ENCODE measurements at places on chromosomes 7 and 10. TPM values are rescaled to one million over a fixed set of nuclear protein-coding genes. Genes with fewer than 3 reads are reported as not detected.

DNA sequence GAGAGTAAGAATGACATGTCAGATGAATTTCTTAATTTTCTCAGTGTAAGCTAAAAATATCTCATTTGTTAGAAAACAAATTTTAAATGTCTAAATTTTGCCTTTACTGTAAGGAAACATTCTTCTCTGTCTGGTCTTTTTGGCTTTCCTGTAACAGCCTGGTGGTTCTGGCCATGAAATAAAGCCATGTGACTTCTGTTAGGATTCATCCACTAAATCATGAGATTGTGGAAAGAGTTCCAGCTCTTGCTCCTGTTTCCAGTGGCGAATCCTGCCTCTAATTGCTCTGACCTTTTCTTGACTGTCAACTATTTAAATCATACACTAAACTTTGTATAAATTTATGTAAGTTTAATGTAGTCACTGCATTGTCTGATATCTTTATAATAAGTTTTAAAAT, 398.5 kb upstream of the AKR1E2 start:
- DNase-seq: no peak

Gene COL26A1
- 109 TPM for total RNA-seq

GRCh38 chr7:83410989-83411591, 237.8 kb downstream of the SEMA3E start:
- no peak for DNase-seq

GRCh38 chr10:86077871-86078638, 288.5 kb downstream of the GRID1 start:
- peak; percentile 30 for DNase-seq

DNA sequence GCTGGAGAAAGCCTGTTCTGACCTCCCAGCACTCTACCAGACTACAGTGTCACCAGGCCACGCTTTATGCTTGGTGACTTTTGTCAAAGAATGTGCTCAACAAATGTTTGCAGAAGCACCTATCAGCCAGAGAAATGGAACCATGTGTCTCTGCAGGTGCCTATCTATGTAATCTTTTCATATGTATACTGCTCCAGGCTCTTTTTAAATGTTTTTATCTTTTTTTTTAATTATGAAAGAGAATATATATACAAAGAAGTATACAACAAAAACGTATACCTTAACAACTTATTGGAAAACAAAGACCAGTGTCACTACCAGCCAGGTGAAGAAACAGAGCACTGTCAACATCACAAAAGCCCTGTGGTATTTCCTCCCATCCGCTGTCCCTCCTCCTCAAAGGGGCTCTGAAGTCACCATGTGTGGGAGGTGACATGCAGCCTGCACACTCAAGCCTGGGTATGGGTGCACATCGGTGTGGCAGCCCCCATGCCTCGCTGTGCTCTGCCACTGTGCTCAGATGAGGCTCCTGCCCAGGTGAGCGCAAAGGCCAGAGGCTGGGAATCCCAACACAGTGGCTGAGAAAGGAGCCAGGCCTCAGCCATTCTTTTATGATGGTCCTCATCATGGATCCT, 120.6 kb downstream of the CLEC2L start:
- DNase-seq: no peak

DNA sequence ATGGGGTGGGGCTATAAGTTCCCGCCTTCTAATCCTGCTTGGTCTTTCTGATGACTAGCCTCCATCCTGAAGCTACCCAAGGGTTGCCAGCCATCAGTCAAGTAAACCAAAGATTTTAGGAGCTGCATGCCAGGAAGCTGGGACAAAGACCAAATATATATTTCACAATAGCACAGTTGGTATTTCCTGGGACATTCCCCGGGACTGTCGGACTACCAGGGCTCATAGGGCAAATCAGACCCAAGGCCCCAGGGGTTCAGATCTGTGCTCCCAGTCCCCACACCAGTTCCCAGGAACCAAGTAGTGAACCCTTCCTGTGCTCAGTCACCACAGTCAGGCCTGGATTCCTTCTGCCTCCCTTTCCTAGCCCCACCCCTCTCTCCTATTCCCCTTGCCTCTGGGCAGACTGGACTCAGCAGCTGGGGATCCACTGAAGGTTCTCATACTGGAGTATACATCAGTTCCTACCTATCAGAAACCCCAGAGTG, 5.7 kb upstream of the CXCL12 start:
- DNase-seq: no peak

DNA sequence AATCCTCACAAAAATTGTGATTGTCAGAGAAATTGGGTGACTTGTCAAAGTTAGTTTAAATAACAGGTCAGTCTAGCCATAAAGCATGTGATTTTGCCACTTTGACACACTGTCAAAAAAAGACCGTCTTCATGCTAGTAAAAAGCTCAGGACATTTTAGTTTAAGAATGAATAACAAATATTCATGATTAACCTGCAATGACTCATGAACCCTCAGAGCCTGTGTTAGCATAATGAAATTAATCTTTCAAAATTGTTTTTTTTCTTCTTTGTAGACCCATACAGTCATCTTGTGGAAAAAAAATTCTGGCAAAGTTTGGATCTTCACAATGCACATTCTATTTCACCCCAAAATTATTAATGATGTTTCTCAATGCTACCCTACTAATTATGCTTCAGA, 255.2 kb upstream of the POT1 start:
- DNase-seq: no peak

Gene DDX50
- total RNA-seq: 48.9 TPM

DNA sequence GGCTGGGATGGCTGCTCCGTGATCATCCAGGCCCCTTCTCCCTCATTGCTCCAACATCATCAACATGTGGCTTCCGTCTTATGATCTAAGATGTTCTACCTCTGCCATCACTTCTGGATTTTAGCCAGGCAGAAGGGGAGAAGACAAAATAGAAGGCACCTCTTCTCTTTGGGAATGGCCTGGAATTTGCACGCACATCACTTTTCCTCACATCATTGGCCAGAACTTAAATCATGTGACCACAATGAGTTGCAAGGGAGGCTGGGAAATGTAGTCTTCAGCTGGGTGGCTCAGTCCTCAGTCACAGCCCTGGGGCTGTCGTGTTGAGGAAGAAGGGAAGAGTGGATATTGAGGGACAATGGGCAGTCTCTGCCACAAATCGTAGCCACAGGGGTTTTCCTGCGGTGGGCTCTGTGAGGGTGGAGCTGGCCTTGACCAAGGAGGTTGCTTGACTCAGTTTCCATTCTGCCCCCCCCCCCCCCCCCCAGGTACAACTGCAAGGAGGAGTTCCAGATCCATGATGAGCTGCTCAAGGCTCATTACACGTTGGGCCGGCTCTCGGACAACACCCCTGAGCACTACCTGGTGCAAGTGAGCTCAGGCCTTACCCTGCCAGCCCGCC, 50.3 kb downstream of the PALD1 start:
- DNase-seq: no peak

GRCh38 chr10:47152861-47153349, 147.1 kb upstream of the GDF10 start:
- DNase-seq: no peak

- no peak for DNase-seq
These were observed 514.6 kb upstream of the FOXK1 start for GRCh38 chr7:4167385-4167910.

- no peak for DNase-seq
These were observed 6.7 kb upstream of the BTBD16 start for GRCh38 chr10:122264436-122264835.

DNA sequence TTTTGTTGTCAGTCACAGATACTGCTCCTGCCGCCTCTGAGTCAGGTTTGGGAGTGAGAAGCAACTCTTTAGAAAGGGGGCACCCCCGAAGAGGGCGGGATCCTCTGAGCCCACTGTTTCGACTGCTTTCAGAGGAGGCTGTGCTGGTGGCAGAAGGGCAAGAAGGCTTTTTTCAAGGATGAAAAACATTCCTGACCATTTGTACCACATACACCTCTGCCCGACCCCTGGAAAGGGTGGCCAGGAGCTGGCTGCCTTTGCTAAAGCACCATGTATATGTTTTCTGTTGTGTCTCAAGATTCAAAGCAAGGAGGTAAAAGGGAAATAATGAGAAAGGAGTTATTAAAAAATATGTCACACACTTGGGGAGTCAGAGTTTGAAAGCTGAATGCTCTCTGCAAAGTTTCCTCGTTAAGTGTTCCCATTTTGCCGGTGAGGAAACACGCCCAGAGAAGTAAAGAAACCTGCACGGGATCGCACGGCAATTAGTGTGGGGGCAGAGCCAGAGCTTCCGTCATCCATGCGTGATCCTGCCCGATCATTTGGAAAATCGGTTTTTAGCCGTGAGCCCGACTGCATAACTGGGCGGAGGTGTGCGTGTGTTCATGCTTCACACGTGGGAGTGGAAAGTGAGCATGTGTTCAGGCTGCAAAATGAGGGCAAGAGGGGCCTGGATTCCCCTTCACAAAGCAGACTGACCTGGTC, 163.2 kb downstream of the ADAM12 start:
- no peak for DNase-seq

DNA sequence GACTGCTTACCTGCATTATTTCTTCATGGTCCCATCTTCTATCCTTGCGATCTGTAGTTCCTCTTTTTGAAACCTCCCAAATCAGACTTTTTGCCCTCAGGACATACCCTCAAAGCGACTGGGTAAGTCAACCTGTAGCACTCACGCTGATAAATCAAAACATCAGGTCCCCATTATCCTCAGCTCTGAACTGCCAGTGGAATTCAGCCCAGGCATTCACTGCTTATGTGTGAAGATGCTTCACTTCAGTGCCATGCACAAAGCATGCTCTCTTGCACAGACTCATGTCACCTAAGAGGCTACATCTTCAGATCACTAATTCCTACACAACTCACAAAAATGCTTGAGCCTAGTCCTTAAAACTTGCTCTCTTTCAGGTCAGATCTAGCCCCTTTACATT, 283.6 kb upstream of the KLF6 start:
- DNase-seq: no peak

DNA sequence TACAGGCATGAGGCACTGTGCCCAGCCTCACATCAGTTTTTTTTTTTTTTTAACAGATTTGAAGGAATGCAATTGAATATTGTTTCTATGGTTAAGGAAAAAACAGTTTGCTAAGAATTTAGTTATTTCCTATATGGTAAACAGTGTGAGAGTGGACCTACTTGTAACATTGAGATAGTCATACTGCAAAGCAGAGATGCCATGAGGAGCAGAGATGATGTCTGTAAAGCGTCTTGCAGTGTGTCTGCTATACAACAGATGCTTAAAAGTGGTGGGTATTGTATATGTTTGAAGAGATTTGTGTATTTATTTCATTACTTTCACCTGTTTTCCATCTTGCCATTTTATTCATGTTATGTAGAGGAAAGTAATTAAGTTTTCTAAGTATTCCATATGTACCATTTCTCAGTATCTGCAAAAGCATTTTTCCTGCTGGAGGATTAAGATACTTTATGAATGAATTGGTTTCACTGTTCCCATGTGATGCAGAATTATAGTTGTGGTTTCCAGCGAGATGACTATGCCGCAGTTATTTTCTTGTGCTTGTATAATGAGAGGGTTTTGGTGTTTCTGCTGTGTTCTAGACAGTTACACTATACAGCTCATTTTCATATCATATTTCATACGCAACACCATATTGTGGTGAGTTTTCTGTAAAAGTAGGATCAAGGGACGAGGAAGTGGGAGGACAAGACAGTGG, 26.6 kb downstream of the TET1 start:
- DNase-seq: no peak

GRCh38 chr10:104113376-104113956, 8.5 kb upstream of the SFR1 start:
- DNase-seq: no peak

GRCh38 chr7:158706273-158706704, 1.7 kb upstream of the NCAPG2 start:
- DNase-seq: no peak

Gene AQP1
- 11.1 TPM for total RNA-seq
